ENCODE measurements at places on chromosomes 6 and 20.

DNA sequence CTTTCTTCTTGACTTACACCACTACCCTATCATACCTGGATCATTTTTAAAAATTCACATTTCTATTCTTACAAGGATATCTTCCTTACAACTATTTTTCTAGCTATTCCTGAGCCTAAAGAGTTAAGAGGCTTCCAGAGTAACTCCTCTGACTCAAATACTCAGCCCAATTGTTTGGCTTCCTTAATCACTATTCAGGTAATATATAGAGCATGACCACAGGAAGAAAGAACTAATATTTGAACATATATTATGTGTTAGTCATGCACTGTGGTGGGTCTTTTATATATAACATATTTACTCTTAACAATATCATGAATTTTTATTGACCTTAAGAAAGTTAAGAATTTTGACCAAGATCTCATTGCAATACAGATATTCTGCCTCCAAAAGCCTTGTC, 42.0 kb upstream of the ID4 start:
- no peak for DNase-seq

DNA sequence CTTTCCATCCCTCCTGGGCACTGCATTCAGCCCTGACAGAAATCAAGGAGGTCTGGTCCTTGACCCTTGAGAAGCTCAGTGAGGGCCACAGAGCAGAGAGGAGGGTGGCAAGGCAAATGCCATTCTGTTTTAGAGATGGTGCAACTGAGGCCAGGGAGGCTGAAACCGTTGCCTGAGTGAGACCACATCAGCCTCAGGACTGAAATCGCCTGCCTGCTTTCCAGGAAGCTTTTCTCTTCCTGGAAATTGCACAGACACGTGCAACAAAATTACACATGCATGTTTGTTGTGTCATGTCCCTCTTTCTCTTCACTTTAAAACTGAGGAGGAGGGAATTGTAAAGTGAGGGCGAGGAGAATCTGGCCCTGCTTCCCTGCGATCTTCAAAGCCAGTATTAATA, 113.7 kb upstream of the PDE10A start:
- no peak for DNase-seq

- DNase-seq: no peak
Measured at GRCh38 chr6:150366118-150366778, 2.6 kb upstream of the IYD start.

- DNase-seq: no peak
Measured at GRCh38 chr20:34717230-34718095, 13.3 kb downstream of the TP53INP2 start.

DNA sequence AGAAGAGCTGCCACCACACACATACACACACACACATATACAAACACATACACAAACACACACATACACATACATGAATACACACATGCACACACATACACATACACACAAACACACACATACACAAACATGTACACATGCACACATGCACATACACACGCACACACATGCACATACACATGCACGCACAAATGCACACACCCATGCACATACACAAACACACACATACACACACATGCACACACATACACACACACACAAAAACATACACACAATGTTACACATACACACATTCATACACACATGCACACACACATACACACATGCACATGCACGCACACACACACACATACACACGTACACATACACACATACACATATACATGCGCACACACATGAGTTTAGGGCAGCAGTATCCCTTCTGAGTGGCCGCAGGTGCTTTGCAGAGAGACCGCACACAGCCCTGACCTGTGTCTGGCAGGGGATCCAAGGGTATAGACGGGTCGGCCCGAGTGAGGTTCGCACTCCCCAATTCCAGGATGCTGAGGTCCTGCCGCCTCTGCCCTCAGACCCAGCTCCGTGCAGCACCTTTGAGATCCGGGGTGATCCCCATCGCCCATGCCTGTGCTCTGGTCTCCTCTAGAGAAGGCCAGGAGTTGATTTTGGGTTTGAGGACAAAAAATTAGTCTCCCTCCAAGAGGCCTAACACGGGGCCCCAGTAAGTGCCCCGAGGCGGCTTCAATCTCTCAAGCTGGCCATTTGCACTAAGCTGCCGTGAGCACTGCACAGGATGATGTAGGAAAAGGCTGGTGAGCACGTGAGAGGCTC, 56.8 kb downstream of the TMEM242 start:
- DNase-seq: no peak

DNA sequence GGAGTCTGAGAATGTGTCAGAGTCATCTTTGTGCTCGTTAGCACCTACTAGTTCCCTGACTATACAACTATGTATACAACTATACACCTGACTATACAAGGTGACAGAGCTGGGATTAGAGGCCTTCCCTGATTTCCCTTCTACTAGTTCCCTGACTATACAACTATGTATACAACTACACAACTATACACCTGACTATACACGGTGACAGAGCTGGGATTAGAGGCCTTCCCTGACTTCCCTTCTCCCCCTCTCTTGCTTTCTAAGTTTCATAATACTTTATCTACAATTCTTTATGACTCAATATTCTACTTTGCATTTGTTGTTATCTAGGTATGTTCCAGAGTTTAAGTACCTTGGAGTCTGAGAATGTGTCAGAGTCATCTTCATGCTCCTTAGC, 68.0 kb downstream of the HS3ST5 start:
- no peak for DNase-seq

GRCh38 chr6:139654888-139655782, 280.7 kb upstream of the CITED2 start:
- no peak for DNase-seq

All from activated naive CD4-positive, alpha-beta T cell treated with anti-CD3 and anti-CD28 coated beads, Interleukin-2, amount 50 U/mL, for 72 hours (primary cell).